Activated naive CD4-positive, alpha-beta T cell treated with anti-CD3 and anti-CD28 coated beads, Interleukin-2, amount 50 U/mL, for 72 hours (primary cell): ENCODE measurements at places on chromosomes 3 and 15.

GRCh38 chr15:50862553-50862952, 45.9 kb upstream of the AP4E1 start:
- DNase-seq: no peak

GRCh38 chr15:64767203-64767602, 8.2 kb downstream of the RBPMS2 start:
- DNase-seq: no peak

DNA sequence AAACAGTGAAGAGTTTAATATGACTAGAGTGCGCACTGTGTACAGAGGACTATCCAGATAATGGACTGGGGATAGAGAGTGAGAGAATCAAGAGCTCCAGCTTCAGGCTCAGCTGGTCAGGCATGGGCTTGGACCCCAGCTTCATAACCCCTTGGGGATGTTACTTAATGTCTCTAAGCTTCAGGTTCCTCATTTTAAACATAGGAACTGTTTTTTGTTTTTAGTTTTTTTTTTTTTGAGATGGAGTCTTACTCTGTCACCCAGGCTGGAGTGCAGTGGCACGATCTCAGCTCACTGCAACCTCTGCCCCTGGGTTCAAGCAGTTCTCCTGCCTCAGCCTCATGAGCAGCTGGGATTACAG, 9.9 kb upstream of the BRPF1 start:
- no peak for DNase-seq

- no peak for DNase-seq
Measured at GRCh38 chr3:28134198-28134597, 107.2 kb upstream of the CMC1 start.

DNA sequence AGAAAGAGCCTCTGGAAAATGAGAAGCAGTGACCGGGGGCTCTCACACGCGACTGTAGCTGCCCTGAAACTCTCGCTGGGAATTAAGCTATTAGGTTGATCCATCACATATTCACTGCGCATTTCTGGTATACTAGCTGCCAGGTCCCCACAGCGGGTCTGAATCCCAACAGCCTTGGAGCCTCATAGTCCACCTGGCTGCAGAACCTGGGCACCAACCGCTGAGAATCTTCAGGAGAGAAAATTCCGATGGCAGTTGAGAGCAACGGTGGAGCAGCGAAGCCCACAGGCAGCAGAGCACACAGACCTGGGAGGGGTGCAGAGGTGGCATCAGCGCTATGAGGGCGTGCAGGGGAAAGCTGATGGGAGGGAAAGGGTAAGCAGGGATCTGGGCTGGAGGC, 75.1 kb downstream of the FAM174B start:
- no peak for DNase-seq

- no peak for DNase-seq
Measured at GRCh38 chr15:90624278-90624981, 92.7 kb upstream of the BLM start.

DNA sequence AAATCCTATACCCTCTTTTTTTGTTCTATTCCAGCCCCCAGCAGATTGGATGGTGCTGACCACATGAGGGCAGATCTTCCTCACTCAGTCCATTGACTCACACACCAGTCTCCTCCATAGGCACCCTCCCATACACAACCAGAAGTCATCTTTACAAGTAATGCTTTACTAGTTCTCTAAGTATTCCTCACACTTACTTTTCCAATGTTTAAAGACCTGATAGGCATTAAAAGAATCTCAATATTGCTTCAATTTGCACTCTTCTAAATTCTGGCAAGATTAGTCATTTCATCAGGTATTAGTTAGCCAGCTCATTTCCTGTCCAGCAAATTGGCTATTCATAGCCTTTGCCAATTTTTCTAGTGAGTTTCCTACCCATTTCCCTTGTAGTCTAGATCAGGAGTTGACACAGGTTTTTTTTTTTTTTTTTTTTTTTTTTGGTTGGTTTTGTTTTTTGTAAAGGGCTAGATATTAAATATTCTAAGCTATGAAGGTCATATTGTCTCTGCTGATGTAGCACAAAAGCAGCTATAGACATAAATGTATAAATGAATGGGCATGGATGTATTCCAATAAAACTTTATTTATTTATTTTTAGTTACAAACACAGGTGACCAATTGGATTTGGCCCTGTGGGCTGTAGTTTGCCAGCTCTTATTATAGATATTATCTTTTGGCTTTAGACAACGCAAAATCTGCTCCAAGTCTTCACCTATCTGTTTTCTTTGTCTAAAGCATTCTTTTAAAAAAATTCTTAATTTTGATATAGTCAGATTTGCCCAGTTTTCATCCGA, 76.1 kb downstream of the ABHD5 start:
- DNase-seq: no peak

GRCh38 chr3:106212665-106213222, 343.9 kb upstream of the CBLB start:
- DNase-seq: no peak

GRCh38 chr3:30470496-30470895, 135.9 kb upstream of the TGFBR2 start:
- no peak for DNase-seq

- no peak for DNase-seq
Measured at GRCh38 chr15:55786341-55786740, 43.4 kb upstream of the PRTG start.

DNA sequence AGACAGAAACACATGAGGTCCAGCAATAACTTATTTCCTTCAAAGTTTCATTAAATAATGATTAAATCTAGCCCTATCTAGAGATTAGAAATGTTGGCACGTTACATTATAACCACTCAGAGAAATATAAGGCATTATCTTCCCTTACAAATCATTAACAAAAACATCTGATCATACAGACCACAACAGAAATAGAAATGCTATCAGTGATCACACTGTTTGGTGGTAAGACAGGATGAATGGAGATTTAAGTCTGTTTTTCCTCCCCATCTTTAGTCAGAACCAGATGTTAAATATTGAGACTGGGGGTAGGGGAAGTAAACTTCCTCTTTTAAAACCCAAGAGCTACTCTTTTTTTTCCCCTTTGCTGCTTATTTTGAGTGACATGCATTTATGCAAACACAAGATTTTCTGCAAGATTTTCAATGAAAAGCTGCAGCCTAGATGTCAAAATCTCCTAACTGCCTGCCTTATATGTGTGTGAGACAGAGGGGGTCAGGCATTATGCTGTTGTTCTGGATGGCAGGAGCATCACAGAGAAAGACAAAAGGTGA, 70.4 kb downstream of the CBLB start:
- DNase-seq: no peak

- no peak for DNase-seq
Measured at GRCh38 chr15:78140292-78140691, 8.9 kb upstream of the IDH3A start.

DNA sequence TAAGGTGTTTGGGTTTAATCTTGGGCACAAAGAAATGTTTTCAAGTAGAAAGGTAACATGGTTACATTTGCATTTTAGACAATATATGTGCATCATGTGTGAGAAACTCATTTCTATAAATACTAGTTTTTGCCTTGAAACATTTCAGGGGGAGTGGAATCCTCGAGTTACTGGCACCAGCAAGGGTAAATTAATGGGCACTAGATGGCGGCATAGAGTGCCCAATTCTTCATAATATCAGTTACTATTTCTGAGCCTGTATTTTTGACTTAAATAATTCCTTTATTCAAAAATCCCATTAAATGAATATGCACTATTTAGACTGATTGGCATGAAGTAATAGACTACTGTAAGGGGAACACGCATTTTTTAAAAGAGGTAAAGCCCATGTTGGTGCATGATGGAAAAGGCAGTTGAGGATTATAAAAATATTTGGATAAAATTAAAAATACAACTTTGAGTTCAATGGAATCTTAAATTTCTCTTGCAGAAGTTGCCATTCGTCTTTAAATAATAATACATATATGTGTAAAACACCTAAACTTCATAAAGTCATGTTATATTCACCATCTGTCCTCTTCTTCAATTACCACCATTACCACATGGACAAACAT, 106.3 kb downstream of the ZBTB20 start:
- peak; percentile 20 for DNase-seq

- DNase-seq: no peak
Measured at GRCh38 chr3:172103724-172104123, 64.3 kb downstream of the FNDC3B start.

DNA sequence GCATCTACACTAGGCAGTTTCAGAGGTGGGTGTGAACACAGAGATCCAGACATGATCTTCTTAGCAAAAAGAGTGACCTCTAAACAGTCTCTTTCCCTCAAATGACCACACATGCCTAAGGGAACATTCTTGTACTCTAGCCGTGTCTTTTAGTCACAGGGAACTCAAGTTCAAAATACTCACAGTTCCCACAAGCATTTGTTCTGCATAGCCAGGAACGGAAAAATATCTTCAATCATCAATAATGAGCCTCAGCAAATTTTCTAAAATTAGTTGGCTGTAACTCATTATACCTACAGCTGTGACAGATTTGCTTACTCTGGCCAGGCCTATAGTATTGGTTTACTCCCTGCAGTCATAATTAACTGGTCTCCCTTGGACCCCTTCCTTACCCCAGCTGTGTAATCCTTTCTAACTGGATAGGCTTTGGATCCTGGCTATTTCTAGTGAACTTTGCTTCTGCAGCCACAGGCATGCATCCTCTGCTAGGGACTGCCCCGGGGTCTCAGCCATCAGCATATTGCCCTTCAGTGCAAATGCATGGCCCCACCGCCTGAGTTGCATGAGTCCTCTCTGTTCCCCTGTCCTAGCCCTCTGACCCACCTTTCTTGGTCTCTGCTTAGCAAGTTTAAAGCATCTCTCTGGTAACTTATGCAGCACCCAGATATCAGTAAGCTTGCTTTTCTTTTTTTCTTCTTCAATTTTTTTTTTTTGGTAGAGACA, 56.0 kb upstream of the HACD2 start:
- no peak for DNase-seq

GRCh38 chr15:92121047-92121446, 267.5 kb downstream of the SLCO3A1 start:
- DNase-seq: no peak

DNA sequence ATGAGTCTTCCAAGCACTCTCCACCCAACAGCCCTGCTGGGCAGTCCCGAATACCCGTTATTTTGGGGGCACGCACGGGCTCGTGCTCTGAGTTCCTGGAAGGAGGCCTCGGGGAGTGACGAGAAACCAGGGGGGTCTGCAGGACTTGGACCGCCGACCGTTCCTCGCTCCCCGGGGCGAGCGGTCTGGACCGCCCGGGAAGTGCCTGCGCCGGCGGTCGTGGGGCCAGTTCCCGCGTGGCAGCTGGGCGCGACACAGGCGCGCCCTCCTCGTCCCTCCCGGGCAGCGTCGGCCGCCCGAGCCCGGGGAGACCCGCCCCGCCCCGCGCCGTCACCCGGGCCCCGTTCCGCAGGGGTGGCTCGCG, 387 bp downstream of the GNB4 start:
- no peak for DNase-seq

GRCh38 chr15:51022206-51022605, 72.5 kb downstream of the TNFAIP8L3 start:
- DNase-seq: no peak

GRCh38 chr3:185968168-185968567, 30.4 kb upstream of the TRA2B start:
- no peak for DNase-seq

DNA sequence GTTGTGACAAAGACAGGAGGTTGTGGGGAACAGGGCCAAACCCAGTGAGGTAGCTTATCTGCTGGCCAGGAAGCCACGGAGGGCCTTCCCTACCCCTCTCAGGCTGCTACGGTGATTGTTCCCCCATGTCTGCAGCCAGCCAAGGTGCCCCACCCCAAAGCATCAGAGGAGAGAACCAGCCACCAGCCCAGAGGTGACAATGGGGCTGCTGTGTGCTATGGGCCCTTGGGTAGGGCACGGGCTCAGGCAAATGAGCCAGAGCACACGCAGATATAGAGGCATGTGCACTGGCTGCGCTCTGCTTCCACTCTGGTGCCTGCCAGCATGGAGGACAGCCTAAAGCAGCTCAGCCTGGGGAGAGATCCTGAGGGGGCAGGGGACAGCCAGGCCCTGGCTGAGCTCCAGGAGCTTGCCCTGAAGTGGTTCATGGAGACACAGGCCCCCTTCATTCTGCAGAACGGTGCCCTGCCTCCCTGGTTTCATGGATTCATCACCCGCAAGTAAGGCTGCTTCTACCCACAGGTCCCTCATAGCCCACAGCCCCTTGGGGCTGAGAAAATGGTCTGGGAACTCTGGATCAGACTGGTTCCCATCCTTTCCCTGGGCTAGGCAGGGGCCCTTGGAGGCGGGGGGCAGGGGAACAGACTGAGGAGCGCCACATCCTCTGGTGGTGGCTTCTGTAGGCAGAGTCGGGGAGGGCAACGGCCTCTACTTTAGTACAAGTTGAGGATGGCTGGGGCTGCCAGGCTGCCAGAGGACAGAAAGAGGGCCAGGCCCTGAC, at the start of gene SH2D7:
Gene SH2D7, plus strand, starts transcription at position 301 of the 781 bp plus-strand sequence. Its CDS starts 24 bp downstream, at position 325.
- DNase-seq: no peak

DNA sequence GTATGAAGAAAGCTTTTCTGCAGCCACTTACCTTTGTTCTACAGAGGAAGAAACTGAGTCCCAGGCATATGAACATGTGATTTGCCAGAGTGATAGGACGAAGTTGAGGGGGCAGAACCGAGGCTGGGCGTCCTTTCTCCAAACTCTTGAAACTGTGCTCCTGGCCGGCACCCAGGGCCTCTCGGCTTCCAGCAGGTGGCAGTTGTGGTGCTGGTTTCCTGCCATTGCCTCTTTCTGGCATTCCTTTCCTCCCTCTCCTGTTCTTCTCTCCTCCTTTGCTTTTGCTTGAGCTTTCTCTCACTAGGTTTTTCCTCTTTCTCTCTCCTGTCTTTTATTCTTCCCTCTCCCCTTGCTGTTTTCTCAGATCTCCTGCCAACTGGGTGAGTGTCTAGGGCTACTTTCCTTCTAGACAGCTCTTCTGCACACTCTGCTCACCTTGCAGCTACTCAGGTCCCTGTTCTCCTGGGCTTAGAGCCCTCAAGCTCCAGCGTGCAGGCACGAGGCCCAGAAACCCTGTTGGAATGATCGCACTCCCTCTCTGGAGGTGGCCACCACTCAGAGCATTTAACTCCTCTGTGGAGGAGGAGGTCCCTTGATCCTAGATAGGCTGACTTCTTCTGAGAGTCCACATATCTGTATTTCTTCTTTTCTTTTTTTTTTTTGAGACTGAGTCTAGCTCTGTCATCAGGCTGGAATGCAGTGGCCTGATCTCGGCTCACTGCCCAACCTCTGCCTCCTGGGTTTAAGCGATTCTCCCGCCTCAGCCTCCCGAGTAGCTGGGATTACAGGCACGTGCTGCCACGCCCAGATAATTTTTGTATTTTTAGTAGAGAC, 26.2 kb downstream of the TRAK1 start:
- no peak for DNase-seq
